ENCODE measurements at places on chromosomes 12 and 14.

- no peak for DNase-seq
Measured at GRCh38 chr12:48999371-49000131, at the start of gene DDN. Gene DDN (minus strand): TSS chr12:48999375. CDS start chr12:48999287, 88 bp downstream.

- DNase-seq, result no peak
Measured at GRCh38 chr12:126843915-126844669, 1422.9 kb upstream of the TMEM132C start.

DNA sequence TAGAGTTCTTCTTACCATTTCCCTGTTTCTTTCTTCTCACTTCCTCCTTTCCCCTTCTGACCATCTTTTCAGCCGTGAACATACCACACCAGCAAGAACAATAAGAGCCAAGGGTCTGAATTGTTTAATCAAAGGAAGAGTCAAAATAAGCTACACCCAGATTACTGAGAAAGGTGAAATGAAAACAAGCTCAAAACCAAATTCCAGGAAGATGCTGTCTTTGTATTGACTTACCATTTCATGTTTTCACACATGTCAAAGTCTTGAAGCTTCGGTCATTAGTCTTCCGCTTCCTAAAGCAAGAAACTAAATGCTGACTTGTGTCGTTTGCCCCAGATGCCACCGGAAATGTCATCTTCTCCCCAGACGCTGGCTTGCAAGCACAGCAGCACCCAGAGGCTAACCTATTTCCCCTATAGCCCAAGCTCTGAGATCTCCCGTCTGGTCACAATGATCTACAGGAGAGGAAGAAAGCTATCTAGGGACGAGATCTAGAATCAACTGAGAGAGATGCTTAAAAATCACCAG is 136.5 kb upstream of the AMIGO2 start:
- DNase-seq, result no peak

GRCh38 chr12:114726092-114726710 is 42.2 kb upstream of the TBX3 start:
- DNase-seq, result no peak

DNA sequence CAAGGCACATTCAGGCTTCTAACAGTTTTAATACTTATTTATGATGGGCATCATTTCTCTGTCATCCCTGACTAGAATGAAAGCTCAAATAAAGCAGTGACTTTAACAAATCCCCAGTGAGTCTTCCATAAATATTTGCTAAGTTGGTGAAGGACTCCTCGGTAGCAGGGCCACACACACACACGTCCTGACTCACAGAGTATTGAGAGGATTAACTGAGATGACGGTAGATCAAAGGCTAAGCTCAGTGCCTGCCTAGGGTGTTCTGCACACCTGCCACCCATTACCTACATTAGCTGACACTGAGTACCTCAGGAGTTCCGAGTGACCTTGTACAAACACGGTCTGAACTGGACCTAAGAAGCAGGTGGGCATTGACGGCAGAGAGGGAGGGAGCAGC is 197.3 kb upstream of the SFSWAP start:
- DNase-seq, result no peak

DNA sequence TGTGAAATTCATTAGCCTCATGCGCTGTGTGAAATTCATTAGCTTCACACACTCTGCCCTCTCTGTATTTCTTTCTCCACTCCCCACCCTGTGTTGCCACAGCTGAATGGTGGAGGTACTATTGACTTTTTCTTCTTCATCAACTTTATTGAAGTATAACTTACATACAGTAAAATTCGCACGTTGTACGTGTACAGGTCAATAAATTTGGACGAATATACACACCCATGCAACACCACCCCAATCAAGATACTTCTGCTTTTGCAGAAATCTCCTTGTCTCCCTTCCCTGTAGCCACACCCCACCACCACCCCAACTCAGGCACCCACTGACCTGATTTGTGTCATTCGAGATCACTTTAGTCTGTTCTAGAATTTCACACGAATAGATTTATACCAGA is 51.8 kb downstream of the FBXL14 start:
- DNase-seq, result no peak

GRCh38 chr12:46237371-46238045 is 31.3 kb downstream of the SLC38A1 start:
- DNase-seq, result no peak

DNA sequence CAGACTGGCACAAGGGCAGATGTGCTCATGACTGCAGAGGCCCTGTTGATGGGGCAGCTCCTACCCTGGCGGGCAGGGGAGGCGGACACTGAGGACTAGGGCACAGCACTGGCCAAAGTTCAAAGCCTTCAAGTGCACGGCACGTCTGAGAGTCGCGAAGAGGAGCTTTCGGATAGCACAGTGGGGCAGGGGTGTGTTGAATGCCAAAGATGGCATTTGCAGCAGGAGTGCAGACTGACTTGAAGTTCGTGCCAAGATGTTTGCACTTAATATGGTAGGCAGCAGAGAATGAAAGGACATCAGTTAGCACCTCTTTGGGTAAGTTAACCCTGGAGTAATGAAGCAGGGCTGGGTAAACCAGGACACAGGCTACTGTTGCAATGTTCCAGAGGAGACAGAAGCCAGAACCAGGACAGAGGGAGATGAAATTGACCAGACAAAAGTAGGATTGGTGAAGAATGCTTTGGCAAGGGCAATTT is 6.7 kb upstream of the EML1 start:
- no peak for DNase-seq

DNA sequence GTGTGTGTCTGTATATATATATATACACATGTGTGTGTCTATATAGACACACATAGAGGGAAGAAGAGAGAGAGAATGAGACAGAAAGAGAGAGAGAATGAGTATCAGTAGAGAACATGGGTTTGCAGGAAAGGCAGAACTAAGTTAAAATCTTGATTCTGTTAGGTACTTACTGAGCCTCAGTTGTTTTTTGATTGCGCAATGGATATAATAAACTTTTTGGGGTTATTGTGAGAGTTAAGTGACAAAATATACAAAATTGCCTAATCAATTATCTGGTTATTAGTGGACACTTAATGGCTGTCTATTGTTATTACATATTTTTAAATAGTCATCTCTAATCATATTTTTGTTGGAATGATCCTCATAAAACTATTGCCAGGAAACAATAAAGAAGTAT is 169.0 kb downstream of the ETNK1 start:
- DNase-seq, result no peak

DNA sequence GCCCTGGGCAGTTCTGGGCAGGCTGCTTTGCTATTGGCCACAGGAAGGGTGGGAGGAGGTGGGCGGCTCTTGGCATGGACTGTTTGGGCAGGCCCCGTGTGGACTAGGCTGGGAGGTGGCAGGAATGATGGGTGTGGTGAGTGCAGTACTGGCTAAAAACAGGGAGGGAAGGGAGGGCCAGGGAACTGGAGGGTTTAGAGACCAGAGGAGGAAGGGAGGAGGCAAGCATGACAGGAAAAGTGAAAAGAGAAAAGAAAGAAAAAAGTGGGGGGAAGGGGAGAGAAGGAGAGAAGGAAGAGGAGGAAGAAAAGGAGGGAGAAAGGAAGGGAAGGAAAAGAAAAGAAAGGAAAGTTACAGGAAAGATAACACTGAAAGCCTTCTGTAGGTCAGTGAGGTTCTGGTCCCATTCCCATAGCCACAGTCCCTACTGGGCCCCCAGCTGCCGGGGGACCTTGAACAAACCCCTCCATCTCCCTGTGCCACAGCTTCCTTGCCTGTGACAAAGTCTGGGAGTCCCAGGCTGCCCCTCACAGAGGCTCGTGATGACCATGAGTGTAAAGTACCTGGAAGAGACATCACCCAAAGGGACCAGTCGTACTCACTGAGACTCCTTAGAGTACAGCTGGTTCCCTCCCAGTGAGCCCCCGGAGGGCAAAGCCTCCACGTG is 1.1 kb upstream of the C14orf132 start:
- no peak for DNase-seq

DNA sequence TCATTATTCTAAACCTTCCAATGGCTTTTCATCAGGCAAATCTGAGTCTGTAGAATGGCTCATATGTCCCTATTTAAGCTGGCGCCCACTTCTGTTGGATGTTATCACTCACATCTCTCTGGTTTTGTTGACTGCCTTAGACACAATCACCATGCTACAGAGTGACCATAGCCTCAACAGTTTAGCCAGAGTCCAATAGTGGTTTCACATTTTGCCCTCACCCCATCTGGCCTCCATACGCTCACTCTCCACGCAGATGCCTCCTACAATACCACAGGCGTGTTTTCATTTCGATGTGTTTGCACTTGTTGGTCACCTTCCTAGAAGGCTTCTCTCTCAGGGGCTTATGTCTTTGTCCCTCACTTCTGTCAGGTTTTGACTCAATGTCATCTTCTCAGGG is 3.4 kb downstream of the KLRB1 start:
- DNase-seq, result no peak

DNA sequence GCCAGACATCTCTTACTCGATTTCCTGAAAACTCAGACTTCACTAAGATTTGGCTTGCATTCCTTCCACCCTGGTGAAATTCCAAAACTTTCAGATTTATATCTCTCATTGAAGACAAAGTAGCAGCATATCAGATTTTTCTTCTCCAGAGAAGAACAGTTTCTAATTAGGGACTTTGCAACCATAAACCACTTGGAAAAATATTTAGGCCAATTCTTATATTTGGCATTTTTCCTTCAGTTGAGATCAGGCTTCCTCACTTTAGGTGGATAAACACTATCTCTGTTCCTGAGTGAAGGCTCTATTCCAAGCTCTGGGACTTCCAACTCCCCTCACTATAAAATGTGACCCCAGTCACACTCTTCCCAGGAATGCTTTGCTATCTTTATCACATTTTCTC is 1434.3 kb upstream of the FLRT2 start:
- DNase-seq, result no peak

DNA sequence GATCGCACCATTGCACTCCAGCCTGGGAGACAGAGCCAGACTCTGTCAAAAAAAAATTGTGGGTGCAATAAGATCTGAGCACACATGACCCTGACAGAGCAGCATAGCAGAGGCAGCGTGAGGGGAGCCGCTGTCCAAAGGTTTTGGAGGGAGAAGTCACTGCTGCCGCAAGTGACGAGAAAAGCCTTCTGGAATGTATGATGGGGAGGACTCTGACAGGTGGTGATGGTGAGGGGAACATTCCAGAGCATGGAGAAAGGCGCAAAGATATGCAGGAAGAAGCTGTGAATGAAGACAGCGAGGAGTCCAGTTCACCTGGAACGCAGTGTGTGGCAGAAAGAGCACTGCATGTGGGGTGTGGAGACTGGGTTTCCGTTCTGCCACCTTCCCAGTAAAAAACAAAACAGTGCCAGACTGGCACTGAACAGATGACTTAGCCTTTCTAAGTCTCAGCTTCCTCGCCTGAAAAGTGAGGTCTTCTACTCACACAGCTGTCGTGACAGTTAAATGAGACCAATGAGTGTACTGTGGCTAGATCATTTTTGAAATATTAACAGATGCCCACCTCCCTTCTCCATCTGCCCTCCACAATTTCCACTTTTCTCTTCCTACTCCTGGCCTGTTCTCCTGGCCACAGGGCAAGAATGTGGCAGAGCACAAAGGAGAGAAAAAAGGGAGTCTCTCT is 53.4 kb upstream of the PTHLH start:
- no peak for DNase-seq

GRCh38 chr12:90978117-90978770 is 23.3 kb upstream of the CCER1 start:
- peak; percentile 33 for DNase-seq

DNA sequence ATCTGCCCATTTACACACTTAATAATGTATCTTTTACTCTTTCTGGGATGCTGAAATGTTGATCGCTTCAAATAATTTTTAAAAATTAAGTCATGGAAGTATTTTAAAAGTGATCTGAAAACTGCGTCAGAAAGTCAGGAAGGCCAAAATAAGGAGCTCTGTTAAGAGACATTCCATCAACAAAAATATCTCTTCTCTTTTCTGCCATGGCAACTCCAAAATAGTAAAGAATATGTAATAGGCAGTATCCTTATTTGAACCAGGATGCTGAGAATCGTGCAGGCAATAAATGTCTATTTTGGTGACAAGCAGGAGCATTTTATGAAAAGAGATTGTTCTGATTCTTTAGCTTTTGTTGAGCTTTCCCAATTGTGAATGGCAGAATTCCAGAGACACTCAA is 81.8 kb upstream of the PPP1R12A start:
- DNase-seq, result no peak

DNA sequence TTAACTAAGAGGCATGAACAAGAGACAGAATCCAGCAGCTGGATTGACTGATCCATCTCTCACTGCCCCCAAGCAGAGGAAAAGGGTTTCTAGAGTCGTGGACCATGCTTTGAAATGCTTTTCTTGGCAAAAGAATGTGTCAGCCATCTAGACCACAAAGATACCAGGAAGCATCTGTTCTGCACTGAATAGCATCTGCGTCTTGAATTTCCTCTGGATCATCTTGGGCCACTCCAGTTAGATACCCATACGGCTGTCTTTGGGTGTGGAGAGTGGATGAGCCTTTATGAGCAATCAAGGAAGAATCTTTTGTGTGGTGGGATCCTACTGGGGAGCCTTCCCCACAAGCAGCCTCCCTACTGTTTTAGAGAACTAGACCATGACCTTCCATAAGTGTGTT is 16.0 kb upstream of the RFX4 start:
- DNase-seq, result no peak

- no peak for DNase-seq
Measured at GRCh38 chr12:121420109-121420508, 20.2 kb downstream of the RNF34 start.

GRCh38 chr12:45637242-45637641 is 92.3 kb upstream of the ARID2 start:
- DNase-seq, result no peak

DNA sequence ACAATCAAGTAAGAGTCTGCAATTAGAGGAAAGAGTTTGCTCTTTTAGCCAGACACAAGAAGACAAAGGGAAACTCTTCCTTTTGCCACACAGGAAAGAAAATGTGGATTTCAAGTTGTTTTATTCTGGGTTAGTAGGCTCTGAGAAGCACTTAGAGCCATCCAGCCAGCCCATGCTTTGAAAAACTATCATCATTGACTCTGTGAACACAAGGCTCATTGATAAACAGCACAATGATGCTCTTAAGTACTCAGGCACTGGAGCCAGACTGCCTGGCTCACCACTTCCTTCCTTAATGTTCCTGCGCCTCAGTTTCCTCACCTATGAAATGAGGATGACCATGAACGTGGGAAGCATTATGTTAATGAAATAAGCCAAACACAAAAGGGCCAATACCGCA is 150.2 kb upstream of the EEA1 start:
- DNase-seq, result no peak

DNA sequence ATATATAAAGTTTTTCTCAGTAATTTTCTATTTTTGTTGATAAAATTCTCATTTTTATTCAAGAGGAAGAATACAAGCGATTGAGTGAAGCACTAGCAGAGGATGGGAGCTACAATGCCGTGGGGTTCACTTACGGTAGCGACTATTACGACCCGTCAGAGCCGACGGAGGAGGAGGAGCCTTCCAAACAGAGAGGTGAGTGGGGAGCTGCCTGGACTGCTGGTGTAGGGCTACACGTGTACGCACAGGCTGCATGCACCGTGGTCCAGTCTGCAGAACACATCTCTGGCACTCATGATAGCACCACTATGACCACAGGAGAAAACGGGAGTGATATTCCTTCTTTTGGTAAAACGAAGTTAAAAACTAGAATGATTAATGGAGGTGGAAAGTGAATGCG is 3.9 kb downstream of the SFSWAP start:
- DNase-seq, result no peak

GRCh38 chr12:57268264-57268663 is 17.3 kb upstream of the STAC3 start:
- DNase-seq, result no peak

Data from brain pericyte (primary cell).